Fibroblast of pulmonary artery (primary cell): ENCODE measurements at places on chromosomes 1 and 21.
A peak's percentile ranks its signal among the peaks of the same experiment; 100 is the strongest.

GRCh38 chr1:204487256-204487615 lies 7.4 kb downstream of the PIK3C2B start:
- no peak for DNase-seq

GRCh38 chr1:226912587-226913176 lies 27.4 kb upstream of the COQ8A start:
- DNase-seq, result peak; percentile 56

GRCh38 chr1:114368560-114369255 lies 142.3 kb downstream of the TRIM33 start:
- no peak for DNase-seq

- DNase-seq, result peak; percentile 83
Observed at GRCh38 chr21:17451364-17451891, 61.4 kb upstream of the CXADR start.

- no peak for DNase-seq
Observed at GRCh38 chr1:232737917-232738316, 67.3 kb upstream of the MAP10 start.

GRCh38 chr1:53605181-53605580 lies 133.8 kb downstream of the GLIS1 start:
- no peak for DNase-seq

DNA sequence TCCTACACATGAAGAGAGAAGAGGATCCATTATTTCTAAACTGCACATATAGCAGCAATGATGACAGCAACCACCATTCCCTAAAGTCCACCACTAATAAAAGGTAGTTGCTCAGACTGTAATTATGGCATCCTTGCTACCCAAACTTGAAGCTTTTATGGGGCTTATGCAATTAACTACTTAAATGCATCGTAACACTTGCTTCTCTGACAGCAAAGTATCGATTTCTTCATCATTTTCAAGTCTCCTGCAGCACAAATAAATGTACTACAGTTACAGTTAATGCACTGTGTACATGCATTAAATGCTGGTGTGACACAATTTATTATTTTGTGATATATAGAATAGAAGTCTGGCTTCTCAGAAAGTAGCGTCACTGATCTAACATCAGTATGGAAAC lies 241.7 kb downstream of the USH2A start:
- DNase-seq, result no peak

GRCh38 chr1:47663286-47663685 lies 225.4 kb downstream of the FOXD2 start:
- DNase-seq, result no peak

GRCh38 chr1:177366091-177366490 lies 195.3 kb downstream of the BRINP2 start:
- no peak for DNase-seq

- peak; percentile 72 for DNase-seq
Observed at GRCh38 chr1:230163205-230163604, 96.2 kb downstream of the GALNT2 start.

DNA sequence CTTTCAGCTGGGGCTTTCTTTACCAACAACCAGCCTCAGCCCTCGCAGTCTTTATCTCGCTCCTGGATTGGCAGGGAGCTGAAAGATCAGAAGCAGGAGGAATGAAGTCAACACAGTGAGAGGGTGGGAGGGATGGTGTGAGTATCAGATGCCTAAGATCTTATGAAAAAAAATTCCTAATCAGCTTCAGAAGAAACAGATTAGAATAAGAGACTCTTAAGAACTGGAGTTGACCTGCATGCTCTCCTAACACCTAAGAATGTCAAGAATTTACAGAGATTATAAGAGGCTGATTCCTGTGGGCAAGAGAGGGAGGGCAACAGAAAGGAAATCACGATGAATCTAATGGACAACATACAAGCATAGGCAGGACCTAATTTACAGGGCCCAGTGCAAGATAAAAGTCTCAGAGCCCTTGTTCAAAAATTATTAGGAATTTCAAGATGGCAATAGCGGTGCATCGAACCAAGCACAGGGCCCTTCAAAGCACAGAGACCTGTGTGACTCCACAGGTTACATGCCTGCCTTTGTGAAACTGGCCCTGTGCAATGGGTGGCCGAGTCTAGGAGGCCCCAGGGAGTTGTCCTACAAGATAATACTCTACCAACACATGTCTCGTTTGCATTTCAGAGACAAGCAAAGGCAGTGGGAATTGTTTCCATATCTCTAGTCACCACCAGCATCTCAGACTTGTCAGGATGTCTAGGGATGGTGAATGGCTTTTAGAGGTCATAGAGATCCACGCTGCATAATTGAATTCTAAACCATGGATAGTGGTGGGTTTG lies 65.3 kb upstream of the PPP2R5A start:
- no peak for DNase-seq

DNA sequence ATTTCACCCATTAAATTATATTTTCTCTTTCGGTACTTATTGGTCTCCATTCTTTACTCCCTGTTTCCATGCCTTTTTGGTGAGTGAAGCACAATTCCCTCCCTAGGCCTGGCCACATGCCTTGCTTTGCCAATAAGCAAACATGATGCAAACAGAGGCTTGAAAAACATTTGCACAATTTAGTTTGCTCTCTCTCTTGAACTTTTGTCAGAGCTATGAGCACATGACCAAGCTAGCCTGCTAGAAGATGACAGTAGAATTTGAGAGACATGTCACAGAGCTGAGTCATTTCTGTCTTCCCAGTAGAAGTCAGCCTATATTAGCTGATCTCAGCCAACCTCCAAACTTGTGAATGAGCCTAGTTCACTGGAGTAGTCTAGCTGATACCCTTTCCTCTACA lies 24.6 kb downstream of the ANGPTL3 start:
- peak; percentile 94 for DNase-seq

DNA sequence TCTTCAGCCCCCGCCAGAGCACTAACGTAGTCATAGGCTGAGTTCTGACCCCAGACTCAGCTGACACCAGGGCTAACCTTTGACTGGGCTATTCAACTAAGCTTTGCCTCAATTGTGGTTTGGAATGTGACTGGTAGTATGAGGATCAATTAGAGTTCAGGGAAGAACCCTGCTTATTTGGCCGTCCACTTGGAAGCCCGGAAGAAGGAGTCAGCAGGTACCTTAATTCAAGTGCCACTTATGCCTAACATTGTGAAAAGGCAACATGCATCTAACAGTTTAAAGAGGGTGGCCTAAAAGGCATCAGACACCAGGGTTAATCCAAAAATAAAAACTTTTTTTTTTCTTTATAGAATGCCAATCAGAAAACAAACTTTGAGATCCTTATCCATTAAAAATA lies 92.3 kb downstream of the BEND5 start:
- DNase-seq, result no peak

GRCh38 chr1:43305926-43306687 lies 5.3 kb downstream of the TIE1 start:
- DNase-seq, result no peak

DNA sequence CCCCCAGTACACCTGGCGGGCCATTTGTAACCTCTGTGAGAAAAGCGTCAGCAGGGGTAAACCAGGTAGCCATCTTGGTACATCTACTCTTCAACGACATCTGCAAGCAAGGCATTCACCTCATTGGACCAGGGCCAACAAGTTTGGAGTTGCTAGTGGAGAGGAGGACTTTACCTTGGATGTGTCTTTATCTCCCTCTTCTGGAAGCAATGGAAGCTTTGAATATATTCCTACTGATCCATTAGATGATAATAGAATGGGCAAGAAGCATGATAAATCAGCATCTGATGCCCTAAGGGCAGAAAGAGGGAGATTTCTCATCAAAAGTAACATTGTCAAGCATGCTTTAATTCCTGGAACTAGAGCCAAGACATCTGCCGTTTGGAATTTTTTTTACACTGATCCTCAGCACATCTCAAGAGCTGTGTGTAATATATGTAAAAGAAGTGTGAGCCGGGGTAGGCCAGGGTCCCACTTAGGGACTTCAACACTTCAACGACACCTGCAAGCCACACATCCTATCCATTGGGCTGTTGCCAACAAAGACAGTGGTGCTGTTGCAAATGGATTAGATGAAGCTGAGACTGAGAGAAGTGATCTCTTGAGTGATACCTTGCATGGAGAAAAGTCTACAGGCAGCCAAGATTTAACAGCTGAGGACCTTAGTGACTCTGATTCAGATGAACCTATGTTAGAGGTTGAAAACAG lies 2.7 kb downstream of the ZBED6 start:
- no peak for DNase-seq

DNA sequence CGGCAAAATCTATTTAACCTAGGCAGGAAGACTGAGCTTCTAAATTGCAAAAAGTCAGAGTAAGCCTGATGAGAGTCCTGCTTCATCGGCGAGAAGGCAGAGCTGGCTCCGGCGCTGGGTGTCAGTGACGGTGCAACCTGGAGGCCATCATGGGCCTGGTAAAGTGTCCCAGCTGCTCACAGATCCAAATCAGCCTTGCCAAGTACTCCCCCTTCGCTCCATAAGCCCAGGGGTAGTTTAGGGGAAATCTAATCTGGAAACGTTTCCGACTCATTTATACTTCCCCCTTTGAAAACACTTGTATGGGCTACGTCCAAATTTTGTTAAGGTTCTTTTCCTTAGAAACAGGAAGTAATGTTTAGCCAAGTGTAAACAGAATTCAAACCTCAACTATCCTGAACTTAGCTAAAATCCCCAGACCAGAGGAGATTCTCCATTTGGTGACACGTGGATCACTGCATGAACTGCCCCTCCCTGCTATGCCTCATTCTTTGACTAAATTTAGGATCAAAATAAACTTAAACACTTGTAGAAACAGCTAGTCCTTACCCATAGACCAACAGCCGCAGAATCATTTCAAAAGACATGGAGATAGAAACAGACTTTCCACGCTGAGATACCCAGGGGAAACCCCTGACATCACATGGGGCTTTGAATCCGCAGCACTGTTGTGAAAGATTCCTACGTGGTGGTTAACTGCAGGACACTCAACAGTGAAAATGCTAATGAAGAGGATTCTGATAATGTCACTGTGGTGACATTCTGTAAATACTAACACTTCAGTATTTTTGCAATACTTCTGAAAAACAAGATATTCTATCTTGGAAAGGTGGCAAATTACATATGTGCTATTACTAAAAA lies 172.7 kb downstream of the TGFBR3 start:
- DNase-seq, result peak; percentile 83

GRCh38 chr1:220031287-220031686 lies 15.0 kb downstream of the EPRS1 start:
- no peak for DNase-seq

GRCh38 chr1:227308367-227309336 lies 9.6 kb downstream of the CDC42BPA start:
- no peak for DNase-seq

DNA sequence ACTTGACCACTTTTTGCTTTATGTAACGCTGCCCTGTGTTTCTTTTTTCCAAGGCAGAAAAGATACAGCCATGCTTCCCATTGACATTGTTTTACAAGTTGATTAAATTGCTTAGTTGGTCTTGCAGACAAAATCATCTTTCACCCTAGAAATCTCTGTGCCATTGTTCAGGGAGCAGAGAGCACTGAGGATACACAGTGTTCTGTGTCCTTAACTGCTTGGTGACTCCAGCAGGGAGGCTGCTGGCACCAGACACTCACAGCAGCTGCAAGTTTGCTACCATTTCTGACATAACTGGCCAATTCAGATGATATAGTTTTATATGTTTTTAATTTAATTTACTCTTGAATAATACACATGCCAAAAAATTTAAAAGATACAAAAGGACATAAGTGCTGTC lies 118.7 kb downstream of the RGS2 start:
- DNase-seq, result no peak

GRCh38 chr1:30335997-30336390 lies 387.4 kb downstream of the MATN1 start:
- no peak for DNase-seq

DNA sequence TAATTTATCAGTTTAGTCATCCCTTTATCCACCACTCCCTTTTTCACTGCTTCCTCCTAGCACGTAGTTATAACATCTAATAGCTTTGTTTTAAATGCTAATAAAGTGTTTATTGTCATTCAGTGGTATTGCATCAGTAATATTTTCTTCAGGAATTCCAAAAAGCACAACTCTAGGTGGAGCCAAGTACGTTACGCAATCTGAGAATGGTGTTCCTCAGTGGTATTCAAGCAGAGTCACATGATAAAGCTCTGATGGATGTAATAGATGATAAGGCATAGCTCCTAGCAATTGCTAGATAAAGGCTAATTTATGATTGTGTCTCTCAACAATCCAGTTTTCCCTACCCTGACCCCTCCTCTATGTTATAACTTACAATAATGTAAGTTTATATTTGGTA lies 494.6 kb upstream of the ADGRL4 start:
- DNase-seq, result peak; percentile 65

DNA sequence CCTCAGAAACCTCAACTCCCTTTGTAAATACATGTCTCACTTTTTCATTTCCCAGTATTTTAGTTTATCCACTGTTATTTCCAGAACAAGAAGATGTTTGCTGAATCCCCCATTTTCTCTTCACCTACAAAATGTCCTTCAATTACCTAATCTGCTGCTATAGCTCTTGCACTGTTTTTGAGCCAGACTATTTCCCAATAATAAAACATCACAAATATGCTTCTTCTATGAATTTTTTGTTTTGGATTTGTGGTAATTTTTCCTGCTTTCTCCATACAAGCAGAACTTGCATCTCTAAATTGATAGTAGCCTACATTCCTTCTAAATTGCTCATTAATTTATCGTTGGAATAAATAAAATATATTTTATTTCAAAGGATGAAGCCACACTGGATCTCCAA lies 199.6 kb upstream of the C1orf87 start:
- peak; percentile 27 for DNase-seq

DNA sequence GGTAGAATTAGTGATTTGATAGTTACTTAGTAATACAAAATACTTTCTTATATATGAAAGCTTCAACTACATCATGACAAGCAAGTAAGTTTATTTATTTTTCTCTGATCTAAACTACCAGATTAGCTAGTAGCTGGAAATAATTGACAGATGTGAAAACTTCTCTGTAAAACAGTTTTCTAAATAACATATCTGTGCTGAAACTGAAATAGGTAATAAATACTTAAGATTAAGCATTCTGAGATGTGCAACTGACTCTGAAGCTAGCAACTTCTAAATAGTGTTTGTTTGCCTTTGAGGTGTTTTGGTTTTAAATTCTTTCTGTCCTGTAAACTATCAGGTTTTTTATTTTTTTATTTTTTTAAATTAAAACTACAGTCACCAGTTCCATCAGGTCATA lies 18.5 kb upstream of the LHX8 start:
- DNase-seq, result no peak

- DNase-seq, result no peak
Observed at GRCh38 chr1:185721553-185721952, 12.6 kb upstream of the HMCN1 start.

- no peak for DNase-seq
Observed at GRCh38 chr1:223126741-223127140, 16.3 kb downstream of the TLR5 start.

DNA sequence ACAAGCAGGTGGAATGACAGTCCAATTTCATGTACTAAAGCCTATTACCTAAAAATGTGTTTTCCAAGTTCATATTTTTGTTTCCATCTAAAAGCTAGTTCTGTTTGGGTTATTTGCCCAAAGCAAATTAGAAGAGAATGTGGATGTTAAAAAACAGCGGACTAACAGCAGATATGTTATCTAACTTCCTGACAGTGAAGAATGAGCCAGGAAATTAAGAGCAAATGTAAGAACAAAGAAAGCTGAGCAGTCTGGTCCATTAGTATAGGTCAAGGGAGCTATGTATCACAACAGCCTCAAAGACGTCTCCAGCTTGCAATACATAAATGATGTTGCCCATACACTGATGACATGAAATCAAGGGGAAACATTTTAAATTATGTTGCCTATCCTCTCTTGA lies 145.5 kb upstream of the PLD5 start:
- DNase-seq, result no peak
